ENCODE measurements at places on chromosomes 5 and 9.
A peak's percentile ranks its signal among the peaks of the same experiment; 100 is the strongest.

DNA sequence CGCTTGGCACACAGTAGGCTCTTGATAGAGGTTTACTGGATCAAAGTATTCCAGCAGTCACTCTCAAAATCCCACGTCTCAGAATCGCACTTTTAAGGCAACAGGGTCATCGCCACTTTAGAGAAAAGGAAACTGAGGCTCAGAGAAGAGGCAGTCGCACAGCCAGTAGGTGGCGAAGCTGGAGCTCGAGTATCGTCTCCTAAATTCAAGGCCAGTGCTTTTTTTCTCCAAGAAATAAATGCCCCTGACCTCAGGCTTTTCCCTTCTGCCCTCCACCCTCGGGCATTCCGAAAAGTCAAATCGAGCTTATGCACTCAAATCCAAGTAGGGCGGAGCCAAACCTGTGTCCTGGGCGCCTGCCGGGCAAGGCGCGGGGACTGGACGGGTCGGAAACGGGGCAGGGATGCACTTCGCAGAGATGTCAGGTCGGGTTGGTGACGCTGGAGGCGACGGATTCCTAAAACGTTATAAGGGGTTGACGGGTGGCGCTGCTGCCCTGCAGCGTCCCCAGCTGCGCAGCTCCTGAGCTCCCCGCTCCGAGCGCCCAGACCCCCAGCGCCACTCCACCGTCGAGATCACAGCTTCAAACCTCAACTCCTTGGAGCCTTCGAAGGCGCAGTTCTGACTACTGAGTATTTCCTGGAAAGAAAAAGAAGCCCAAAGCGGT lies 4.7 kb upstream of the FOXB2 start:
- no peak for DNase-seq

DNA sequence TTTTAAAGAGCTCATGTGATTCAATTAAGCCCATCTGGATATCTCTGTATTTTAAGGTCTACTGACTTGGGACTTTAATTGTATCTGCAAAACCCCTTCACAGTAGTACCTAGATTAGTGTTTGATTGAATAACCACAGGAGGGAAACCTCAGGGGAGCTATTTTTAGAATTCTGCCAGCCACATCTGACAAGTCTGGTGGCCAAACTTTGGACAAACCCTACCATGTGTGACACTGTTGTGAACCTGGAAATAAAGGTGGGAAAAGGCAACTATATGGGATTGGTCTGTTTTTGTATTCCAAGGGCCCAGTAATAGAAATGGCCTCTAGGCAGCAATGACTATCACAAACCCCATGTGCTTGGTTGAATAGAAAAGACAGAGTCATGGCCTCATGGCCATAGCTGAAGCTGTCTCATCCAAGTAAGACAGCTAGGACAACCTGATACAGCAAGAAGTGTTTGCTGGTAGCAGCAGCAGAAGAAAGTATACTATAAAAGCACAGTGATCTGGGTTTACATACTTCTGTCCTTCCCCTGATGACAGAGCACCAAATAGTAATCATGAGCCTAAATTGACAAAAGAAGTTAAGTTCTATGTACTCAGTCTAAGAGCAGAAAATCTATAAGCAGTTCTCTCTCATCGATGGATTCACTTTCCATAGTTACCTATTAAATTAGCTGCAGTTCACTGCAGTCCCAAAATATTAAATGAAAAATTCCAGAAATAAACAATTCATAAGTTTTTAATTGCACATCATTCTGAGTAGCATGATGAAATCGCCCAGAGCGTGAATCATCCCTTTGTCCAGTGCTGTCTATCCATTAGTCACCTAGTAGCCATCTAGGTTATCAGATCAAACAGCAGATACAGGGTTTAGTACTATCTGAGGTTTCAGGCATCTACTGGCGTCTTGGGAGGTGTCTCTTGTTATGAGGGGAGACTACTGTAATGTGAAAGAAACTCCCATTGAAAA lies 189.8 kb downstream of the ARHGAP26 start:
- DNase-seq: no peak

GRCh38 chr5:159972538-159973362 lies 36.2 kb upstream of the TTC1 start:
- no peak for DNase-seq

- no peak for DNase-seq
These were observed 76.9 kb downstream of the GHR start for GRCh38 chr5:42500003-42500599.

- no peak for DNase-seq
These were observed 2.7 kb downstream of the TNC start for GRCh38 chr9:115115117-115115880.

DNA sequence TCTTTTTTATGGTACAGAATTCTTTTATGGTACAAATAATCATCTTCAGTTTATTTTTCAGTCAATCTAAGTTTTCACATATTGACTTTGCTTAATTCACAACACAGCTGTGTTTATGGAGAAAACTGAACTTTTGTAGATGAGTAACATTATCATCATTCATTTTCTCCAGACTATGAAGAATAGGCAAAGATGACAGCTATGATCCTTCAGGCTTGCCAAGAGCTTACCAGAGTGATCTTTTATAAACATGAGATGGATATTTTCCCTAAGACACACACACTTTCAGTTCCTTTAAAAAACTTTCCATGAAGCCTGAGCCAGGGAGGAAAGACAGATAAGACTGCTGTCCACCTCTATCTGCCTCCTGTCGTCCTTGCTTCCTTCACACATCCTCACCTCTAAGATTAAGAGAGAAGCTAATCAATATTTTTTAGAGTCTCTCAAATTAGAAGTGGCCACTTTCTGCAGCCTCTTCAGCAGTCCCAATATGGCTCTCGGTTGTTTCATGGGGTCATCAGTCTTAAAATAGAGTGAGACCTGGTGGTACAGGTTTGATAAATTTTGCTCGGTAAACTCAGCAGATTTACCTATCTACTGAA lies 108.1 kb upstream of the SLC27A6 start:
- DNase-seq: no peak

DNA sequence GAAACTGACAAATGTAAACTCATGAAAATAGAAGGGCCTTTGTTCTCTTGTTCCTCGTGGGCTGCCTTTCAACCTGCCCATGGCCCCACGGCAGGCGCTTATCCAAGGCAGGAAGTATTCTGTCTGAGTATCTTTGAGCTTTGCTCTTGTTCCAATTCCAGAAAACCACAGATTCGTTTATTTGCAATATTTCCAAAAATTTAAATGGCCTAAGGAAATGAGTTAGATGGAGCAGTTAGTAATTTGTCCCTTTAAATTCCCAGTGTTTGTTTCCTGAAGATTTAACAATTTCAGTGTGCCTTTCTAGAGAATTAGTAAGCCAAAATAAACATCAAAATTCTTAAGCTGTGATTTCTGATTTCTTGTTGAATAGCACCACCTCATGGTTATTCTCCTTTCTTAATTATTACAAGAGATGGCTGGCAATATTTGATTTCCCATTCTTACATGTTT lies 299.4 kb upstream of the RASA1 start:
- no peak for DNase-seq

DNA sequence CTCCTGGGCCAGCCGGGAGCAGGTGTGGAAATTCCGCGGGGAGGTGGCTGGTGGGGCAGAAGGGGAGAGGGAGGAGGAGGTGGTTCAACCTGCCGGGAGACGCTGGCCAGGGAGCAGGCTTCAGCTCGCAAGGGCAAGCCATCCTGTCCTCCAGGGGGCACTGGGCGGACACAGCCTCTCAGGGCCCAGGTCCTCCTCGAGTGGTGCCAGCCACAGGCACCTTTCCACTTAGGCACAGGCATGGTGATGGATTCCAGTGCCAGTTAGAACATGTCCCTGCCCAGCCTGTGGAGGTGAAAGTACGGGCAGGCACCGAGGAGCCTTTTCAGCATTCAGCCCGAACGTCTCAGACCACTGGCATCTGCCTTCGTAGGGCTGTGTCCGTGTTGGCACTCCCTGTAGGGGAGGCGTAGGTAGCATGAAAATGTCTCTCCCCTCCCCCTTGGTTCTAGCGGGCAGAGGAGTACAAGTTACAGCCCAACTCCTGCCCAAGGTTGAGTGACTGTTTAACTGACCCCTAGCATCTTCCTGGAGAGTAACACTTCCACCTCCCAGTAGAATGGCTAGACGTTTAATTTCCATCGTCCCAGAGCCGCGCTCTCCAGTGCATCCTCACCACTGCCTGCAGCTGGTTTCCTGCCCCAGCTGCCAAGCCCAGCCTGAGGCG lies 48.9 kb downstream of the DAB2IP start:
- DNase-seq: peak; percentile 31

DNA sequence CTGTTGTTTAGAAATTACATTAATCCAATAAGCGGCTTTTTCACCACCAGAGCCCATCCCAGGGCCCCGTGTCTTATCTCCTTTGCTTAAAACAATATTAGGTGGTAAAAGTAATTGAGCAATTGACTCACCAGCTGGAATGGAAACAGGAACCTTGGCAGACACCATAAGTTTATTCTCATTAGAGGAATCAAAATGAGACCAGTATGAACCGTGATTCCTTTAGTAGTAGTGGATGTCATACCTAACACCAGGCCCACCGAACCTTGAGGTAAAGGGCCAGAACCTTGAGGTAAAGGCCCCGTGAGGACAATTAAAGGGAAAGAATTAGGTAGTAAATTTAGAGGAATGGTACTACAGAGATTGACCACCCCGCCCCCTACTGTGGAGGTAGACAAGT lies 16.5 kb downstream of the HSDL2 start:
- no peak for DNase-seq

DNA sequence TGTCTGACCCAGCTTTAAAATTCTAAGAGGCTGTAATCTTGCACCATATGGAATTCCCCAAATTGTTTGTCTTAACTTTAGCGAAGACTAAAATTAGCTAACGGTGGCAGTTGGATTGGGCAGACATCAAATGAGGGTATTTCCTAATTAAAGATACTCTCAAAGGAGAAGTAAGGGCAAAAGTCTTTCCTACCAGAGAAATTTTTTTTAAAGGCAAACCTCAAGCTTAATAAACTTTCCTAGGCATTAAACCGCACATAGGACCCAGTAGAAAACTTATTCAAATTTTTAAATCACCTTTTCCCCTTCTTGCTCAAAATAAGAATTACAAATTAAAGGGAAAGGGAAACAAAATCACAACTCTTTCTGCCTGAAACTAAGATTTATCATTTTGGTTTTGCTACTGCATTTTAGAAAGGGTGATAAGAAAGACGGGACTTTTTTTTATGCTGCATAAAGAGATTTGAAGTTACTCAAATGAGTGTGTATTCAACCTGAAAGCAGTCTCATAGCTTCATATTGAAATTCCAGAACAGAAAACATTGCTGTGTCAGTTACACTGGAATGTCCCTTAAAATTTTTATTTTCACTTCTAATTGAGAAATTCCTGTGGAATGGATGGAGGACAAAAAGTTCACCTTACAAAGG lies 189.1 kb upstream of the PTGER4 start:
- DNase-seq: no peak

DNA sequence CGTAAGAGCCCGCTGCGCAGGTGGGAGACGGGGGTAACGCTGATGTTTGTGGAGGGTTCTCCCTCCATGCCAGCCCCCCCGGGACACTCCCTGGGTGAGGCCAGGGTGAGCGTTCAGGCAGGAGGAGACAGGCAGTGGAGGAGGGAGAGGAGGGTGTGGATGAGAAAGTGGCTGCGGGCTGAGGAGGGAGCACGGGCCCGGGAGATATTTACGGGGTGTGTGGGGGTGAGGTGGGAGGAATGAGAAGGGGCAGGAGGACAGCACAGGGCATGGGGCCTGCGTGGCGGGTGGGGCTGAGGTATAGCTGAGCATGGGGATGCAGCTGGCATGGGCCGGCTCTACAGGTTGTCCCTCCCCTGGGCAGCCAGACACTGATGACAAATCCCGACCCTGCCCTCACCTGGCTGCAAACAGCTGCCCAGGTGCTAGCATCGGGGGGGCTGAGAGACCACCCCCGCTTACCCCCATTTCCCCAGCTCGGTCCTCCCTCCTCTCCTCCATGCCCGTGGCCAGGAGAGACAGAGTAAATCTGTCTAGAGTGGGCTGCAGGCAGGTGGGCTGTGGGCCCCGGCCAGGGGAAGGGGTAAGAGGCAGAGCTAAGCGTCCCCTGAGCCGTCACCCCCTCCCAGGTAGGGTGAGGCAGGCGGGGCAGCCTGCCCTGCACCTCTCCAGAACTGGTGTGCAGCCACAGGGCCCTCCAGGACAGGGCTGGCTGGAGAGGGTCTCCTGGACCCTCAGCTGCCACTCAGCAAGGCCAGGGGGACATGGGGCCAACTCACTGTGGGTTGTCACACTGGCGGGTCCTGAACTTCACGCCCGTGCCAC lies 79.2 kb downstream of the ZNF354C start:
- no peak for DNase-seq

- DNase-seq: no peak
These were observed 20.9 kb upstream of the ASPN start for GRCh38 chr9:92503156-92503555.

GRCh38 chr9:35798658-35799374 lies 7.4 kb downstream of the NPR2 start:
- no peak for DNase-seq

GRCh38 chr9:112348257-112349007 lies 15.0 kb upstream of the PTBP3 start:
- peak; percentile 44 for DNase-seq

- no peak for DNase-seq
These were observed 125.8 kb downstream of the CARTPT start for GRCh38 chr5:71844862-71845261.

DNA sequence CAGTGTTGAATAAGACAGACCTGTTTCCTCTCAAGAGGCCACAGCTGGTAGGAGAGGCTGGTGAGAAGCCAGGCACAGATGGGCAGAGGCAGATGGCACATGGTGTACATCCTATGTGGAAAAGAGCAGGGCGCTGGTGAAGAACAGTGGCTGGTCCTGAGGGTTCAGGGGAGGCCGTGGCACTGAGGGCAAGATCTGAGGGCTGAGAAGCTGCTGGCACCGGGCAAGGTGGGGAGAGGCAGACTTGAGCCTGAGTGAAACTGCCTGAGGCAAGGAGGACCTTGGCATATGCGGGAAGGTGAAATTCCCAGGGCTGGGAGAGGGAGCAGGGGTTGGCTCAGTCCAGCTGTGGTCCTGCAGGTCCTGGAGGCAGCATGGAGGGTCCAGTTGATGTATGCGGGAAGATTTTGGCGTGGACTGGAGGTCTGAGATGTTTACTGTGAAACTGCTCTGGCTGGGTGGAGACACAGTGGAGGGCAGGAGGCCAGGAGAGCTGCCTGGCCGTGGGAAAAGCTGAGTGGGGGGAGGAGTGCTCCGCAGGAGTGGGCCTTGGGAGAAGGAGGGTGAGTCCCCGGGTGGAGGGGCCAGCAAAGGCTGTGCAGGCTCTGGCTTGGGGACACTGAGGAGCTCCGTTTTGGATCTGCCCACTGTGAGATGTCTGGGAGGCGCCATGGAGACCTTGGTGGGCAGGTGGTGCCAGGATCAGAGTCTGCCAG lies 2.6 kb downstream of the MAN1B1 start:
- DNase-seq: no peak

GRCh38 chr9:132319421-132320110 lies 35.2 kb downstream of the SETX start:
- no peak for DNase-seq

- DNase-seq: no peak
These were observed 143.8 kb upstream of the VLDLR start for GRCh38 chr9:2477755-2478154.

- no peak for DNase-seq
These were observed 454.6 kb downstream of the CETN3 start for GRCh38 chr5:89954916-89955315.
